ENCODE measurements at places on chromosomes 2 and 18.

DNA sequence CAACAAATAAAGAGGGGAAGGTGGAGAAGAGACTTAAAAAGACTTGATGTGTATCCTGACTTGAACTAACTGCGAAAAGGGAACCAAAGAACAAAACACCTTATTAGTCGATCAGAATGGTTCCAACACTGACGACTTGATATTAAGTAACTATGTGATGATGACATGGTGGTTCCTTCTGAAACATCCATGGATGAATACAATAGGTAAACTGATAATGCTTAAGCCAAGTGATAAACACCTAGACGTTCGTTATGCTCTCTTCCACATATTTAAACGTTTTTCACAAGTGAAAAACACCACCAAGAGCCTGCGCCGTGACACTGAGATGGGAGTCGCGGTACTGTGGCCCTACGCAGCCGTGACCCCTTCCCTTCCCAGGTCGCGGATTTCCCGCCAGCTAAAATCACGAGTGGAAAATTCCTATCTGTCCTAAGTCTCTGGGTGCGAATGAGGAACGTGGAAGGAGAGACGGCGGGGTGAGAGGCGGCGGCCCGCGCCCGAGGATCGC, 797 bp downstream of the TTC32 start:
- peak; percentile 56 for DNase-seq

DNA sequence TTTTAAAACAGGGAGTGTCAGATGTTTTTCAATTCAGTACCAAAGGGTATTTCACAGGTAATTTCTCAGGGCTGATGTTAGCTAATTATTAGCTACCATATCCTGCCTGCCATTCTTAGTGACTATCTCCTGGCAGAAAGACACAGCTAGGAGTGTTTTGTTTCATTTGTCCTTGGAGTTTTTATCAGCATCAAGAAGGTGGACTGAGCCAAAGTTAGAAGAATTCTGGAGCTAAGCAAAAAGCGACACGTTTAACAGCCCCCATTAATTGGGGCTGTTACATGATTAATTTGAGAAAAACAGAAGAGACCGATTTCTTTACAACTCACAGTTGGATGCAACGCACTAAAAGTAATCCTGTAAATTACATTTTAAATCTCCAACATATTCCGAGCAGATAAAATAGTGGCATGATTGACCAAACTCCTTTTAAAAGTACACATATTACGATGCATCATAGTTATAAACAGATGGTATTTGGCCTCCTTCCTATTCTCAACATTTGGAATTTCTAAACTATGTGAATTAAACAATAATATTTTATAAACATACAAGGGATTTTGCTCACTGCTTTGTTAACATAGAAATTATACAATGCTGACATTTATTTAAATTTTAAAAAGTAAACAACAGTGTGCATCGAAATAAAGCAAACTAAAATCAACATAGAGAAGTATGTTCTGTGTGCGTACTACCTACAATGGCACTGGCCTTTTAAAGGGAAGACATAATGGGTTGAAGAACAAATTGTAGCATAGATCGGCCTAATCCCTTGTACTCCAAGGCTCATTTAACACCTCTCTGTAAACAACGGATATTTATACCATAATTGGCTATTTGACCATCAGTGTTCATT, 585.1 kb downstream of the ZEB2 start:
- DNase-seq = peak; percentile 28

DNA sequence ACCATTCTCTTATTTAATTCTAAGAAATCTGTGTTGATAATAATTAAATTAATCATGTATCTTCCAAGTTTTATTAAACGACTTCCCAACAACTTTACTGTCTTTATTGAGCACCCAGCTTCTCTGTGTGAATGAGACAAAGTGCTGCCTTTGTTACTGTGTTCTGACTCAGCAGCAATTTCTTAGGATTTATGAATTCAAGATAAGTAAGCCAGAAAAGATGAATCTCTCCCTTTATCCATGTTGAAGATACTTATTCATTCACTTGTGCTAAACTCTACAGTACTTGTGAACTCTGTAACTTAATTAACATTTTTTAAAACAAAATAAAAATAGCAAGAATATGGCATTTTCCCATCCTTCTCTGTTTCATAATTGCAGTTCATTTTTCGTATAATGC, 1403.3 kb upstream of the DDX18 start:
- DNase-seq = no peak

DNA sequence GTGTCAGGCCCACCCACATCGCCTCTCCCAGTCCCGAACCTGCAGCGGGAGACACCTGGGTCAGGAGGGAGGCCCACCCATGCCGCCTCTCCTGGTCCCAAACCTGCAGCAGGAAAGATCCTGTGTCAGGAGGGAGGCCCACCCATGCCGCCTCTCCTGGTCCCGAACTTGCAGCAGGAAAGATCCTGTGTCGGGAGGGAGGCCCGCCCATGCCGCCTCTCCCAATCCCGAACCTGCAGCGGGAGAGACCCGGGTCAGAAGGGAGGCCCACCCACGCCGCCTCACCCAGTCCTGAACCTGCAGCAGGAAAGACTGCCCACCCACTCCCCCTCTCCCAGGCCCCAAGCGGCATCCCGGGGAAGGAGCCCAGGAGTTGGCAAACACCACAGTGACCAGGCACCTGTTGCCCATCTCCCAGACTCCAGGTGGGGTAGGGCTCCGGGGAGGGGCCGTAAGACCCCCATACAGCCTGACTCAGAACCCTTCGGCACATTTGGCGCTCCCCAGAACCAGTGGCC, 7.8 kb downstream of the SLC66A2 start:
- DNase-seq = no peak

GRCh38 chr18:79471046-79471445, 75.3 kb downstream of the NFATC1 start:
- no peak for DNase-seq

DNA sequence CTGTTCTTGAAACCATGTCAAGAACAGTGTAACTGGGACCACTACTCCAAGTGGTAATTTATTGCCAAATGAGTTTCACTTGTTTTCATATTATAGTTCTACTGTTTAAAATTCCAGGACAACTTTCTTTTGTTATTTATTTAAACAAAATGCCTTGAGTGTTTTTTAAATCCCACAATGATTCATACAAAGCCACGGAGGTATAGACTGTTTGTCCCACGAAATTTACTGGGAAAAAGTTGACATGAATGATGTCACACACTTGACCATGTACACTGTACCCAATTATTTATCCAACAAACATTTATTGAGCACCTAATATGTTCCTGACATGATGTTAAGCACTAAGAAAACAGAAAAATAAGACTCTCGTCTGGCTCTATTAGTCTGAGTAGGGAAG, 243.9 kb upstream of the SIX2 start:
- DNase-seq = no peak

GRCh38 chr18:75133721-75134610, 75.0 kb downstream of the PTGR3 start:
- no peak for DNase-seq

GRCh38 chr2:133458280-133458679, 110.0 kb downstream of the NCKAP5 start:
- DNase-seq = no peak

- DNase-seq = no peak
Measured at GRCh38 chr2:71071681-71072398, 3.4 kb downstream of the NAGK start.

DNA sequence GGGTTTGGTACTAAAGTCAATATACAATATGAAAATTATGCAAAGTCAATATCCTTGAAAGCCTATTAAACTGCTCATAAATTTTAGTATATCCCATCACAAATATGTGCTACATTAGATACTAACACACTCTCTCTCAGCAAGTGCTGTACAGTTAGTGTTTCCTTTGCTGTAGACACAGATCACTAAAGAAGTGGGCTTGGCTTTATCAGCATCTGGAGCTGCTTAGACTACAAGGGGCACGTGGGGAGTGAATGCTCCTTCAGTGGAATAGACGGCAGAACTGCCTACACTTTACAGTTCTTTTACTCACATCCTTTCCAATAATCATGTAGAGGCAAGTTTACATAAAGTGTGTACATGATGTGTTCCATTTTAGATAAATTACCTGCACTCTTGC, 26.0 kb upstream of the EFEMP1 start:
- DNase-seq = peak; percentile 67

- DNase-seq = no peak
Measured at GRCh38 chr18:2143636-2144035, 427.7 kb downstream of the METTL4 start.

DNA sequence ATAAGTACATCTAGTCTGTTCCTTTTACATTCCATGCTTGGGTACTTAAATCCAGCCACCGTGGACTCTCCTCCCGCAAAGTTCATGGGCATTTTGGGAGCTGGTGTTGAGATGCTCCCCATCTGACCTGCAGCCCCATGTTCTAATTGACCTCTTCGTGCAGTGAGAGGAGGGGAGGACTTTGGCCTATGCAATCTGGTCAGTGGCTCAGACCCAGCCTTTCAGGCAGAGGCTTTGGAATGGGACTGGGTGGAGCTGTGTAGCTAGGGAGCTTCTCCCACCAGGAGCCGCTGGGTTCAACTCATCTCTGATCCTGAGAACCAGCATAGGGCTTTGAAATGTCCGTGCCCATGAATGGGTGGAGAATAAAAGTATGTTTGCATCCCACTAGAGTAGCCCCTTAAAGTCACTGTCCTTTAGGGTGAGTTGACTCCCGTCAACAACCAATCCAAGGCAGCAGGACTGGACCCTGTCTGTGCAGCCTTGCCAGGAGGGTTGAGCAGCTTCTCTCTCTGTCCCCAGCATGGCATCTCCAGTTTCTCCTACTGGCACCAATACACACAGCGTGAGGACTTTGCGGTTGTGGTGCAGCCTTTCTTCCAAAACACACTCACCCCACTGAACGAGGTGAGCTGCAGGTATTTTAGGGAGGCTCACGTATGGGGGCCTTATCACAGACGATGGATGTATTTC, 120.0 kb upstream of the PPP1CB start:
- DNase-seq = no peak

DNA sequence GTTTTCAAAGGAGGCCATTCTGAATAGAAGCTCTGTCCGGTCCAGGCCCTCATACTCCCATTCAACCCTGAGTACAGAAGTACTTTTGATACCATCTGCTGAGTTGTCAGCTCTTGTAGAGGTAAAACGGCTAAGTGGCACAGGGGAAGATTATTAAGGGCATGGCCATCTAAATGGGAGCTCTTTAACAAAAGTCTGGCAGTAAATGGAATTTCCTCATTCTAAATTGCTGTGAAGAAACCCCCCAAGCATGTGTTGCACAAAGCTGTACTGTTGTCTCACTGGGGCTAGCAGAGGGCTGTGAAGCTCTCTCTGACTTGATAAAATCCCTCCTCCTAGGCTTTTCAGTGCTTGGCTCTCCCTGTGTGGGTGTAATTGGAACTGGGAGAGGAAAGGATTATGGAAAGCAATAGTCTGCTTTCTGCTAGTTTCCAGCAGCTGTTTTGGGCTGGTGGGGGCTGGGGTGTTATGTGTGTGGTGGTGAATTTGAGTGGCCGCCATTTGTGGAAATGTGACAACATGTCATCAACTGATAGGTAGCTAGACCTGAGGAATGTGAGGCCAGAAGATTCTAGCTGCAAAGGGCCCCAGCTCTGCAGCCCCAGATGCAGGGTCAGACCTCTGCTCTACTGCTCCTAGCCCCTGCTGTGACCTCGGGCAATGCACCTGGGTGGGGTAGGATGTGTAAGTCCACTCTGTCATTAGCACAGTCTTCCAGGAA, 65.1 kb downstream of the MAP4K4 start:
- peak; percentile 81 for DNase-seq

DNA sequence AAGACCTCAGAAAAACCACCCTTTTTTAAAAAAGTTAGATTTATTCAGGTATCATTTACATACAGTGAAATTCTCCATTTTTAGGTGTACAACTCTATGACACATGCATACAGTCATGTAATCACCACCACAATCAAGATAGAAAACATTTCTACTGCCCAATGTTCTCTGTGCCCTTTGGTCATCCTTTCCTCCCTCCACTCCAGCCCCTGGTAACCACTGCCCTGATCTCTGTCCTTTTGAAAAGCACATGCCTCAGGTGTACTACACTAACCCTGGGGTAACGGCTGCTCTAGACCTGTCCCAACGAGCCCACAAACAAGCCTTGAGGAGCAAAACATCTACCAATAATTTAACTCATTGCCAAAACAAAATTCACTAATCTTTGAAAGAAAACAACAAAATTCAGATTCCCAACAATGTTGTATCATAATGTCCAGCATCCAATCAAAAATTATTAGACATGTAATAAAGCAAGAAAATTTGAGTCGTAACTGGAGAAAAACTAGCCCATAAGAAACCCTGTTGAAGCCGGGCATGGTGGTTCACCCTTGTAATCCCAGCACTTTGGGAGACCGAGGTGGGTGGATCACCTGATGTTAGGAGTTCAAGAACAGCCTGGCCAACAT, 25.9 kb upstream of the KLF11 start:
- DNase-seq = no peak

DNA sequence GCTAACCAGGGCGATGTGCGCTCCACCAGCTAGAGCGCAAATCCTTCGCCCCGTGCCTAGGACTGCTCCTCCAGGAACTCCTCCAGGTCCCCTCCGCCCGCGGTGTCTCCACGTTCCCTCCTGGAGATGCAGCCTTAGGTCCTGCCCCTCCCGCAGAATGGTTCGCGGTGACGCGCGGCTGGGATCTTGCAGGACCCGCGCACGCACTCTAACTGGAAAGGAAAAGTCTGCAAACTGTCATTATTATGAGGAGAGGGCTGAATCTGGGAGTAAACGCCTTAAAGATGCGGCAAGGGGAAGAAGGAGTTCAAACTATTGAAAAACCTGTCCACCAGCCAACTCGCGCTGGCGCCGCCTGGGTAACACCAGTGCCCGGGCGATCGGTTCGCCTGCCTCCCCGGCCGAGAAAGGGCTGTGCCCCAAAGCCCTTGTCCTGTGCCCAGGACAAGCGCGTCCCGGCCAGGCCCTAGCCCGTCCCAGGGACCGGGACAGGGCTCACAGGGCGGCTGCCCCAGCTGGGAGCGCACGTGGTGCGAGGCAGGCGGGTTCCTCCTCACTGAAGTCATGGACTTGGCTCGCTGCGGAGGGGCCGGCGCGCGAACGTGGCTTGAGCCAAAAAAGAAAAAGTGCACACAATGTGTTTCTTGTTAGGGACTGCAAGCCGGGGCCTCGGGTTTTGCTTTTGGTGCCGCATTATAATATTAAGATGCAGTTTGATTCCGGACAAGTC, 5.5 kb upstream of the ID2 start:
- DNase-seq = no peak

- no peak for DNase-seq
Measured at GRCh38 chr2:46276642-46277041, 20.6 kb upstream of the EPAS1 start.

GRCh38 chr2:233267516-233268245, 16.2 kb downstream of the ATG16L1 start:
- no peak for DNase-seq

DNA sequence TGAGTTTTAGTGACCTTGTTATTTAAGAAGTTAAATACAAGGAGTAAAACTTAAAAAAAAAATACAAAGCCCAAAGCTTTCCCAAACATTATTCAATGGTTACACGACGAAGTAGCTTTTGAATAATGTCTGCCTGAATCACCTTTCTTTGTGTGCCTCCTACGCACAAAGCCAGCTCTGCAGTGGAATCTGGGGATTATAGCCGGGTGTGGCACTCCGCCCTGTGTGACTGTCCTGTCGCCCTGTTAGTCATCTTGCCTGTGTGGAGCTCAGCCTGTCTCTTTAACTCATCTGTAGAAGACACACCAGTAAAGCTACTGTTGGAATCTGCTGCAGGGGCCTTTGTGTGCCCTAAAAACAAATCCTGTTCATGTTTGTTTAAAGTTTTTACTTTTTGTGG, 79.4 kb upstream of the TCF7L1 start:
- DNase-seq = no peak
